COLO829 (cell line): ENCODE measurements at places on chromosomes 7 and 10.

- no peak for DNase-seq
These were observed 274.0 kb downstream of the FRMD4A start for GRCh38 chr10:14056610-14057332.

GRCh38 chr7:158082761-158083160 lies 504.9 kb downstream of the PTPRN2 start:
- no peak for DNase-seq

- DNase-seq: no peak
These were observed 36.0 kb downstream of the SPAG6 start for GRCh38 chr10:22381262-22381661.

DNA sequence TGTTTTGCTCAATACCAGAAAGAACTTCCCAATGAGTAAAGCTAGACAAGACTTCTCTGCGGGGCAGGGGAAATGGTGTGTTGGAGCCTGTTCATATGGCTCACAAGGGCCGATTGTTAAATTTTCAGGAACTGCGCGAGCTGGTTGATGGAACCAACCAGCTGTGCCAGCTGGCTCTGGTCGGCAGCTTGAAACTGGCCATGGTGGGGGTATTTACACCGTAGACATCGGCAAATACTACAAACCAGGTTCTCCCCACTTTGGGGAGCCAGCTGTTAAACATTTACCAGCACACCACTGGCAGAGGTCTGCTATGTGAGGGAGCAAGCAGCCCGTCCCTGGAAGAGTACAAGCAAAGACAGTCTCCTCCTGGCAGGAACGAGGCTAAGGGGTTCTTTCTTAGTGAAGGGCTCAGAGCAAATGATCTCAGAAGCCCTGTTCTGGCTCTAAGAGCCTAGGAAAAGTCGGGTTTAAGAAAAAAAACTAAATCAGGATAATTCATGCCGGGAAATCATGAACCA lies 8.8 kb upstream of the ZMIZ1 start:
- DNase-seq: no peak

GRCh38 chr10:29199339-29199738 lies 89.5 kb upstream of the LYZL1 start:
- DNase-seq: no peak

DNA sequence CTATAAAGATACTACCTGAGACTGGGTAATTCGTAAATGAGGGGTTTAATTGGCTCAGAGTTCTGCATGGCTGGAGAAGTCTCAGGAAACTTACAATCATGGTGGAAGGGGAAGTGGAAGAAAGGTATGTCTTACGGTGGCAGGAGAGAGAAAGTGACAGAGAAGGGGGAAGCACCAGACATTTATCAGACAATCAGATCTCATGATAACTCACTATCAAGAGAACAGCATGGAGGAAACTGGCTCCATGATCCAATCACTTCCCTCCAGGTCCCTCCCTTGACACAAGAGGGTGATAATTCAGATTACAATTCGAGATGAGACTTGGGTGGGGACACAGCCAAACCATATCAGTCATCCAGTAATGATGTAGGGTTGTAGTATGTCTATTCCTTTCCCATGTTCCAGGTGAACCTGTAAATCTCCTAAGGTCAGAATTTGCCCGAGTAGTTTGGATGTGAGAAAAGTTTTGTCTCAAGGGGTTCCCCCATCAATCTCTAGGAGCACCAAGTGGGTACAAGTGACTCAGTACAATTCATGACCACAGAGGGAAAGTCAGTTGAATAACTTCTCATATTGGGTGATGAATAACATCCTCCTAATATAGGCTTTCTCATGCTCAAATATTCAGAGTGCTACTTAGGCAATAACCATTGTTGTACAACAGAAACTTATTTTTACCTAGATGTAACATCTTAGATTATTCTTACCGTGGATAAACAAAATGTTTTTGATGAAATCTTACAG lies 39.7 kb upstream of the MTPN start:
- no peak for DNase-seq

GRCh38 chr7:16776053-16776452 lies 22.5 kb downstream of the TSPAN13 start:
- DNase-seq: no peak
